SK-N-MC (cell line): ENCODE measurements at places on chromosomes 4 and X.

DNA sequence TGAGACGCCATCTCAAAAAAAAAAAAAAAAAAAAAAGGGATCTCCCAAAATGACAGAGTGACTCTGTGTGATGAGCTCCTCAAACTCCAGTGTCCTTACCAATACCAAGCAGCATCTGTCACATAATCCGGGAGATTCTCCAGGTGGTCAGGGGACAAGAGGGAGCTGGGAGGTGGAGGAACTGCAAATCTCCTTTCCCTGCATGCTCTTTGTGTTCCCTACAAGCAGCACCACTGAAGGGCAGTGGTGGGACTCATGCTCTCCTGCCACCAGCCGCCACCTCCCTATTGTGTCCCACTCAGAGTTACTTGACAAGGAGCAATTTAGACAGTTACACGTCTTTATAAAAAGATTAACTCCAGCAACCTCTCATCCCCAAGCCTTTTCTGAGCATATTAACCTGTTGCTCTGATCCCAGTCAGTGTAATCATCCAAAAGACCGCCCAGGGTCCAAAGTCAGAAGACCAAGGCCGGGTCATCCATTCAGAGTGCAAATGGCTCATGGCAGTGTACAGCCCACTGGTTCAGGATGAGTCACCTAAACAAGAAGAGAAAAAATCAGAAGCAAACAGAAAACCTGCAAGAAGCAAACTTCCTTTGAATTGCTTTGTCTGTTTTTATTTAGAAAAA, 23.6 kb downstream of the MGST2 start:
- no peak for DNase-seq

DNA sequence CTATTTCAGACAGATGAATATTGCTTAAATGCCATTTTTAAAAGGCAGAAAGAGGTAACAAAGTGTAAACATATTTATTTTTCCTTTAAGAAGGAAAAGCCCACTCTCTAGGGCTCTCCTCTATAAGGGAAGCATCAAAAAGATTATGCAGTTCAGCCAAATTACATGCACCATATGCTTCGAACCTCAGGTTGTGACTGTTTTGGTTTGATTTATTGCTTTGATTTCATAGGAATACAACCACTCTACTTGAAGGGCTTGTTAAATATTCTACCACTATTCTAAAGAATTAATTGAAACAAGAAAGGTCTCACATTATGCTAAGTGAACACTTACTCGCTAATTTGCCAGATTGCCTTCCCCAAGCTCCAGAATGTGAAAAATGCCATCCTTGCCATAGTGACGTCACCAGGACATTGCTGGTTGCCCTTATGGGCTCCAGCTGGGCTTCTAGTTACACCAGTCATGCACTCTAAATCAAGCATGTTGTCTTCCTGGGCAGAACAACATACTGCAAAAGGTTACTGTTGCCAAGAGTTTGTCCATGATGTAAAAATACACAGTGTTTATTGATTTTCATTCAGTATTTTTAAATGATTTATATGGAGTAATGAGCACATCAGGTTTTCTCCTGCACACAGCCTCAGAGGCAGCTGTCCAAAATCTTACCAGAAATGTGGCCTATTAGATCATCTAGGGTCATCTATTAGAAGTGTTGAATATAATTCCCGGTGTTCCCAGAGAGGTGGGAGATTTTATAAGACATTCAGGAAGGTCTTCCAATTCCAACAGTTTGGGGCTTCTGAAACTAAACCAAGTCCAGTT, 164.4 kb upstream of the RAPGEF2 start:
- no peak for DNase-seq

- no peak for DNase-seq
Measured at GRCh38 chr4:84574069-84574720, 8.7 kb upstream of the CDS1 start.

DNA sequence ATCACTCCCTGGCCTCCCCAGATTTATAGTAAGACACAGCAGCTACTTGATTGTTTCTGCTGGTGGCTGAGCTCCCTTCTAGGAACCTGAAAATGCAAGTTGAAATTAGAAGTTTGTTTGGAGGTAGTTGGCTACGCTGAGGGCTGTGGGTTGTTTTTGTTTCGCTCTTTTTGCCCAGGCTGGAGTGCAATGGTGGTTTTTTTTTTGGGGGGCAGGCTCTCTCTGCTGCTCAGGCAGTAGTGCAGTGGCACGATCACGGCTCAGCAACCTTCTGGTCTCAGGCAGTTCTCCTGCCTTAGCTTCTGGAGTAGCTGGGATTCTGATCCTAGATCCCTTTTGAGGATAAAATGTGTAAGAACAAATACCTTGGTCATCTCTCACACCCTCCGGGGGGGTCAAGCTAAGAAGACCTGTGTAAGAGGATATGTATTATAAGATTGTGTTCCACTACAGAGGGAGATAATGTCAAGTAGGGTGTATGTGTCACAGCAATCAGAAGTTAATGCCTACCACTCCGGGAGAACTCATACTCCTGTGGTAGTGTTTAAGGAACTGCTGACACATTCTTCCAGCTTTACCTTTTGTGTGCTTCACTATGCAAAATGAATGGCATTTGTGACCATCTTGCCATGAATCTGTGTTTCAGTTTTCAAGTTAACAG, 9.7 kb downstream of the JADE1 start:
- no peak for DNase-seq

- DNase-seq = no peak
Measured at GRCh38 chr4:139554893-139555704, 920 bp downstream of the SETD7 start.

DNA sequence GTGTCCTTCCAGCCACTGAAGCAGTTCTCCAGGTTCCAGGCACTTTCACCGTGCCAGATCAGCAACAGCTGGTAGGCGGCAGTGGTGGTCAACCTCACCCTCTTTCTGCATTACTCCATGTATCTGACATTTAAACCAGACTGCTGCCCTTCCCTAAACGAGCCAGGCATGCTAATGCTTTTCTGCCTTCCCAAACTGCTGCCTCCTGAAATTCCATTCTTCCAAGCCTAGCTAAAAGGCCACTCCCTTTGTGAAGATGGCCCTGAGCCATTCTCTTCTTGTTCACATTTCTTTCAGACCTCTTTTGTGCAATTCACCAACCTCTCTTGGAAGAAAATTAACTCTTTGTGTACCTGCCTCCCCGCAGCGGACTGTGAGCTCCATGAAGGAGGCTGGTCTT, 73.7 kb downstream of the CHST7 start:
- no peak for DNase-seq

GRCh38 chr4:122952028-122952427, 29.6 kb upstream of the NUDT6 start:
- no peak for DNase-seq

- no peak for DNase-seq
Measured at GRCh38 chr4:71518283-71518989, 179.6 kb downstream of the SLC4A4 start.

- no peak for DNase-seq
Measured at GRCh38 chr4:48439988-48440387, 43.2 kb upstream of the SLC10A4 start.

DNA sequence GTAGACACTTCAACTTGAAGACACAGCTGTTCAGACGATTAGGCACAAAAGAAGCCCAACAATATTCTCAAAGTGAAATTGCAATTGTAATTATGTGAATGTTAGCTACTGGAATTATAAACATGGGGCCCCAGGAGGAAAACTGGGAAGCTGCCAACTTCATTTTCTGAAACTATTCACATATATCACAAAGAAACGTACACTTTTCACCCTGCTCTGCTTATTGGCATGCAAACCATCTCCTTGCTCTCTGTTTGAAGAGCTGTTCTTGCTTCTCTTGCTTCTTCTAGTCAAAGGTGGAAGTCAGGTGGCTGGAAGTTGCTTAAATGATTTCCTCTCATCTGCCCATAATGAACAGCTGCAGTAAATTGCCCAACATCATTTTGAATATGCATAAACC, 320.1 kb downstream of the CFAP299 start:
- DNase-seq = peak; percentile 32

GRCh38 chrX:118108304-118108703, 8.3 kb downstream of the KLHL13 start:
- DNase-seq = no peak

- DNase-seq = no peak
Measured at GRCh38 chr4:67006791-67007190, 538.5 kb downstream of the CENPC start.

DNA sequence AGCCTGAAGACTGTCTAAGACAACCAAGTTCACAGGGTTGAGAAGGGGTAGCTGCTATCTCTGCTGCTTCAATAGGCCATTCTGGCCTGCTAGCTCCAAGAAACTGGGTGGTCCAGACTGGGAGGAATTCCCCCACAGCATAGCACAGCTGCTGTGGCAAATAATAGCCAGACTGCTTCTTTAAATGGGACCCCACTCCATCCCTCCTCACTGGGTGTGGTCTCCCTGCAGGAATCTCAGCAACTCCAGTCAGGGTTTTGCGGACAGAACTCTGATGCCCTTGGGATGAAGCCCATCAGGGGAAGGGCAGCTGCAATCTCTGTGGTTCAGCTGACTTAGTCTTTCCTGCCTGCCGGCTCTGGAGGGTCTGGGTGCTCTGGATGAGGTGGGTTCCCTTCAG, 1018.6 kb upstream of the DIAPH2 start:
- DNase-seq = no peak
